HT1080 (cell line): ENCODE measurements at places on chromosomes 5 and 9. TPM values are rescaled to one million over a fixed set of nuclear protein-coding genes. Genes with fewer than 3 reads are reported as not detected.

ESM1 gene
- 27.1 and 27.7 TPM in 2 replicates for total RNA-seq

- no peak for DNase-seq
Observed at GRCh38 chr5:123879071-123879470, 367.1 kb downstream of the CSNK1G3 start.

DNA sequence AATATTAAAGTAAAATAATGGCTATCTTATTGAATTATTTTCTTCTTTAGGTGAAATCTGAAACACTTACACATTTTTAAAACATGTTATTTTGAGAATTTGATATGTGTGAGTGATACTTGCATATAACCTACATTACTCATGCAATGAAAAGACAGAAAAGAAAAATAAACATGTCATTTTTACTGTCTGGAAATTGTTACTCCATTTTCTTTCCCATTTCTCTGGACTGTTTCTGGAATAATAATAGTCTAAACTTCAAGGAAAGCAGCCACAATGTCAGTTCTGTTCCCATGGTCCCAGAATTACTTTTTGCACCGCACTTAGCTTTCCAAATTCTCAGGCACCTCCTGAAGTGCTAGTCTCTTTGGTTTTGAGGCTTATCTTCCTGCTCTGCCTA, 145.5 kb downstream of the PRR16 start:
- DNase-seq = no peak

GRCh38 chr5:124059200-124059599, 547.2 kb downstream of the CSNK1G3 start:
- peak; percentile 48 for DNase-seq

- DNase-seq = no peak
Observed at GRCh38 chr9:35226651-35227050, 64.8 kb downstream of the UNC13B start.

GRCh38 chr5:74167206-74167929, 473.2 kb downstream of the ENC1 start:
- peak; percentile 76 for DNase-seq

DNA sequence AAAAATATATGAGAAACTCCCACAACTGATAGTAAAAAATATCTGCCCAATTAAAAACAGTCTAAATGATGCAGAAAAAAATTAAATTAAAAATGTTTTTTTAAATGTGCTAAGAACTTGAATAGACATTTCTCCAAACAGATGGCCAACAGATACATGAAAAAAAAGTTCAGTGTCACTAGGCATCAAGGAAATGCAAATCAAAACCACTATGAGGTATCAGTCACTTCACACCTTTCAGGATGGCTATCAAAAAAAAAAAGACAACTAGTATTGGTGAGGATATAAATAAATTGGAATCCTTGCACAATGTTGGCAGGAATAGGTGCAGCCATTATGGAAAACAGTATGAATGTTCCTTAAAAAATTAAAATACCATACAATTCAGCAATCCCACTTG, 16.6 kb downstream of the ZNF131 start:
- no peak for DNase-seq

GRCh38 chr9:133932181-133932580, 59.9 kb downstream of the VAV2 start:
- DNase-seq = no peak
